Skeletal muscle cell (primary cell): ENCODE measurements at places on chromosomes 11 and 22.

GRCh38 chr11:85602526-85603213 lies 24.5 kb downstream of the DLG2 start:
- peak; percentile 8 for DNase-seq

- DNase-seq, result no peak
These were observed 83.8 kb upstream of the KCNQ1OT1 start for GRCh38 chr11:2783536-2784082.

DNA sequence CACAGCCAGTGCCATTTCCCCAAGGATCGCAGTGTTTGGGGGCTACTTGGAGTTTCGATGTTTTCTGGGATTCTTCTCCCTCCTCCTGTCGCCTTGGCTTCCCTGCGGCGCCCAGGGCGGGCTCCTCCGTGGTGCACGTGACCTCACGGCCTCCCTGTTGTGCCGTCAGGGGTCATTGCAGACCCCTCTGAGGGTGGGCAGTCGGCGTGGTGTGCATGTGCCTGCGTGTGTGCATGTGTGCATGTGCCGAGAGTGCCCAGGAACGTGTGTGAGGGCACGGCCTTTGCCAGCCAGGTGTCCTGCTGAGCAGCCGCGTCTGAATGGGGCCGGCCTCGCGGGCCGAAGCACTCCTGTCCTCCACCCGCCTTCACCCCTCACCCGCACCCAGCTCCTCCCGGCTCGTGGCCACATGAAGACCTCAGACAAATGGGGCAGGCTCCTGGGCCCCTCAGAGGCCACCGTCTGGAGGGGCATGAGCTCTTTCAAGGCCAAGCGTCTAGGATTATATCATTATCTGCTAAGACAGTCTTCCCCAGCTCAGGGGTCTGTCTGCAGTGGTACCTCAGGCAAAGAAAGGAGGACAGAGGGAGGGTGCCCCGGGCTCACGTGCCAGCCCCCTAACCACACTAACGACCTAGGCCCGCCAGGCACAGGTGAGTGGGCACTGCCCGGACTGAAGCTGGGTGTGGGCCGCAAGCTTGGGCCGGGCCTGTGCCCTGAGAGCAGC lies 9.4 kb upstream of the MRPL23 start:
- no peak for DNase-seq

DNA sequence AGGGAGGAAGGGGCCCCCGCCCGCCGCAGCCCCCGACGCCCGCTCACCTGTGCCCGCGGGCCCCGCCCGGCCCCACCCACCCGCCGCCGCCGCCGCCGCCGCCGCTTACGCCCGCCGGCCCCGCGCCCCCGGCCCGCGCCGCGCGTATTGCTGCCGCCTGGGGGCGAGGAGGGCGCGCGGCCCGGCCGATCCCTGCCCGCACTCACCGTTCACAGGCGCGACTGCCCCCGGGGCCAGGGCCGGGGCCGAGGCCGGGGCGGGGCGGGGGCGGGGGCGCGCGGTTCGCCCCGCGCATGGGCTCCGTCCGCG lies 212 bp downstream of the HRAS start:
- DNase-seq, result no peak
